ENCODE measurements at places on chromosomes 5 and 9. TPM values are rescaled to one million over a fixed set of nuclear protein-coding genes. Genes with fewer than 3 reads are reported as not detected.

RAI14 gene
- polyA plus RNA-seq = 13.2 TPM

IL4 gene
- not detected for polyA plus RNA-seq

NXNL2 gene
- 4.9 TPM for polyA plus RNA-seq

SARDH gene
- polyA plus RNA-seq = 12.0 TPM

HTR1A gene
- not detected for polyA plus RNA-seq

CAMLG gene
- polyA plus RNA-seq = 47.0 TPM

ADAMTS12 gene
- polyA plus RNA-seq = 0.75 TPM

SPINK7 gene
- polyA plus RNA-seq = 1.8 TPM

TLE1 gene
- polyA plus RNA-seq = 10.8 TPM

LCN6 gene
- not detected for polyA plus RNA-seq

IGFBPL1 gene
- polyA plus RNA-seq = not detected

ACTBL2 gene
- not detected for polyA plus RNA-seq

IL9 gene
- not detected for polyA plus RNA-seq

MEIKIN gene
- not detected for polyA plus RNA-seq

GPR107 gene
- 18.0 TPM for polyA plus RNA-seq

DDX4 gene
- polyA plus RNA-seq = not detected

PIP5KL1 gene
- polyA plus RNA-seq = 4.3 TPM

MYORG gene
- polyA plus RNA-seq = 13.5 TPM

LRRTM2 gene
- not detected for polyA plus RNA-seq

RALGDS gene
- polyA plus RNA-seq = 13.0 TPM

DBH gene
- 0.39 TPM for polyA plus RNA-seq

RALGPS1 gene
- polyA plus RNA-seq = 9.4 TPM

PCDHAC2 gene
- 0.30 TPM for polyA plus RNA-seq

TIFAB gene
- polyA plus RNA-seq = not detected

FRMPD1 gene
- polyA plus RNA-seq = 0.90 TPM

FNBP1 gene
- polyA plus RNA-seq = 9.7 TPM

MLLT3 gene
- 15.8 TPM for polyA plus RNA-seq

Data from kidney (tissue), 22 donors.